ENCODE measurements at places on chromosomes 1 and 21.
A peak's percentile ranks its signal among the peaks of the same experiment; 100 is the strongest.

DNA sequence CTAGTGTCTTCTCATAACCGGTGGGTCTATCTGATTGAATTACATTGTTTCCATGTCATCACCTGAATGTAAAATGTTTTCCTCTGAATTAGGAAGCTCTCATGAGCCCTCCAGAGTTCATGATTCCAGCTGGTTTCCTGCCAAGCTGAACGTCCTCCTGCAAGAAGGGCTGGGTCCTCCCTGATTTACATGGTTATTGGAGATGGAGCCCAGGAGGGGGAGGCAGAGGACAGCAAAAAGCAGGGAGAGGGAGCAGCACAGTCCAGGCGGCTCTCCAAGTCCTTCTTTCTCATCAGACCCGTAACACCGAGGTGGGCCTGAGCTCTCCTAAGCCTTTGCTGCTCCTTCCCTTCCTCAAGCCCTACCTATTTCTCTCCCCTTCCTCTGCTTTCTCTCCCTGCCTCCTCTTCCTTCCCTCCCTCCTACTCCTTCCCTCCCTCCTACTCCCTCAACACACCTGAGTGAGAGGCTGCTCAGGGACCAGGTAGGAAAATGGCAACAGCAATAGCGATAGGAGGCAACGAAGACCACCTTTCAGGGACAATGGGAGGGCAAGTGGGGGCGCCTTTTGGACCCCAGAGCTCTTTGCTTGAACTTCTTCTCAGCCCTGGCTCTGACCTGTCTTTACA is 265.9 kb downstream of the PRDM2 start:
- DNase-seq, result peak; percentile 39

DNA sequence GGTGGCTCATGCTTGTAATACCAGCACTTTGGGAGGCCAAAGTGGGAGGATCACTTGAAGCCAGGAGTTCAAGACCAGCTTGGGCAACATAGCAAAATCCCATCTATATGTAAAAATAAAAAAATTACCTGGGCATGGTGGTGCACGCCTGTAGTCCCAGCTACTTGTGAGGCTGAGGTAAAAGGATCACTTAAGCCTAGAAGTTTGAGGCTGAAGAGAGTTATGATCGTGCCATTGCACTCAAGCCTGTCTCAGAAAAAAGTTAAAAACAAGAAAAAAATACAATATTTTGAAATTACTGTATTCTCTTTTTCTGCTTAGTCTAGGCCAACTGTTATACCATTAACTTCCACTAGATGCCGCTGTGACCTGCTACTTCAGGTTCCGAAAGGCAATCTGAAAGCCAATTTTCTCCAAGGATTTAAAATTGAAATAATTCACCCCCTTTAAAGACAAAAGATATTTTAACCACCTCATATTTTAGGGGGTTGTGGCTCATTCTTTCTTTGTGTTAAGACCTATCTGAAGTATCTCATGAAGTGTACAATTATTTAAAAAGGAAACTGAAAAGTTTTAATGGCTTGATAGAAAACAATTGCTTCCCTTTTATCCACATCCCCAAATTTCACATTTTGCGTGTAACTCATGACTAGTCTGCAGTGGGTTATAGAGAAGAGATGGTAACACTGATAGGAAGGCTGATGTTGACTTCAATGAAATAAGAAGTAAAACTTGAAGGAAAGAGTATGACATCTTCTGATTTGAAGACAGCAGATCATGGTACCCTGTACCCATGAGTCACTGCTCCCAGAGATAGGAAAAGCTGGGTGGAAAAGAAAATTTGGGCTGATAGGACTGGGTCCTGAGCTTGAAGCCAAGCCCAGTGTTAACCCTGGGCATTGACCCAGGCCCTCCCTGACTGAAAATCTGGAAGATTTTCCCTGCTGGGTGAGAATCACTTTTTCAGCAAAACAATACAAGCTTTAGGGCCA is 24.4 kb upstream of the CLDN14 start:
- DNase-seq, result peak; percentile 3

GRCh38 chr21:23496729-23497128 is 2110.6 kb downstream of the MRPL39 start:
- no peak for DNase-seq

DNA sequence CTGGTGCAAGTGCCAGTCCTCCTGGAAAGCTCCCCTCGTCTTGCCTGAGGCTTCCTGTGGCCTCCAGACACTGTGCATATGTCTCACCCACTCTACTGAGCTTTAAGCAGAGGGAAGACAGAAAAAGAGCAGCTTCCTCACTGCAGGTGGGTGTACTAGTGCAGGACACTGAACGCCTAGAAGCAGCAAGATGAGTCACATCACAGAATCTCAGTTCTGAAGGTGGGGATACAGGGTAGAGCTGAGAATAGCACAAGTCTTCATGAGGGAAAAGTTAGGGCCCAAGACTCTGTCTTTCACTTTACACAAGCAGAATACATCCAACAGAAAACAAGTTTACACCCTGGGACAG is 37.4 kb downstream of the PCAT6 start:
- DNase-seq, result no peak

DNA sequence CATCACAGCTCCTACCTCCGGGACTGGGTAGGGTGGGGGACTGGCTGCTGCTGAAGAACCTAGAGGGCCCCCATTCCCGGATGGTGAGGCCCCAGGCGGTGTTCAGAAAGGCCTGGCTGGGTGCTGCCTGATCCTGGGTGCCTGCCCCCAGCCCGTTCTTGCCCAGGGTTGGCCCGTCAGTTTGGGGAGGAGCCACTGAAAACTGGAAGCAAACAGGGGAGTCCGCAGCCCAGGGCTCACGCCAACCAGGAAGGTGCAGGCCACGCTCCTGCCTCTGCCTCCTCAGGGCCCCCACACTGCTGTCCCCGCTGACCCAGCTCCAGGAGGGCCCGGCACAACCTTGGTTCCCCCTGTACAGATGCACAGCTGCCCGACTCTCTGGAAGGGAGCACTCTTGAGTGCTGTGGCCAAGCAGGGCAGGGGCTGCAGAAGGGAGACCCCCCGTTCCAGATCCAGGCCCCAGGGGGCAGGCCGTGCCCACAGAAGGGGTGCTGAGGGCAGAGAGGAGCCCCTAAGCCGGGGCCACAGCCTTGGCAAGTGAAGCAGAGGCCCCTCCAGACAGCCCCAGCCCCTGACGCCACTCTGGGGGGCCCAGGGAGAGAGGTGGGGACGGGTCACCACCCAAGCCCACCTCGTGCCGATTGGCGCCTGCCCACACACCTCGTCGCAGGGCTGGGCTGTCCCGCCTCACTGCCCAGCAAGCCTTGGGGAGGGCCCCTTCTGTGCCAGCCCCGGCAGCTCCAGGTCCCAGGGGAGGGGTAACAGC is 5.5 kb downstream of the C1QTNF12 start:
- no peak for DNase-seq

DNA sequence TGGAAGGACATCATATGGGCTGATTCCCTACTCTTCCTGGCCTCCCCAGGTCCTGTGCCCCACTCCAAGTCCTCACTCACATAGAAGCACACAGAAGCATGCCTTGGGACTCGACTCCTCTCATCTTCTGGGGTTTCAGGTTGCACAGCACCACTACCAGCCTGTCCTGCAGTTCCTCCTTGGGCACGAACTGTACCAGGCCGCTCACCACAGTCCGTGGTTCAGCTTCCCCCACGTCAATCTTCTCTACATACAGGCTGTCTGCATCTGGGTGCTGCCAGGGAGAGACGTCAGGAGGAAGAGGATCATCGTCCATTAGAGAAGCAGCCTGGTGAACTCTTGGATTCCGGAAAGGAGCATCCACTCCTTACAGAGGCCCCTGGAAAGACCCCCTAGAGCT is 37.2 kb downstream of the YARS1 start:
- DNase-seq, result no peak

GRCh38 chr1:1899266-1899966 is 8.5 kb upstream of the GNB1 start:
- no peak for DNase-seq

GRCh38 chr1:190904091-190904695 is 426.5 kb upstream of the BRINP3 start:
- no peak for DNase-seq

DNA sequence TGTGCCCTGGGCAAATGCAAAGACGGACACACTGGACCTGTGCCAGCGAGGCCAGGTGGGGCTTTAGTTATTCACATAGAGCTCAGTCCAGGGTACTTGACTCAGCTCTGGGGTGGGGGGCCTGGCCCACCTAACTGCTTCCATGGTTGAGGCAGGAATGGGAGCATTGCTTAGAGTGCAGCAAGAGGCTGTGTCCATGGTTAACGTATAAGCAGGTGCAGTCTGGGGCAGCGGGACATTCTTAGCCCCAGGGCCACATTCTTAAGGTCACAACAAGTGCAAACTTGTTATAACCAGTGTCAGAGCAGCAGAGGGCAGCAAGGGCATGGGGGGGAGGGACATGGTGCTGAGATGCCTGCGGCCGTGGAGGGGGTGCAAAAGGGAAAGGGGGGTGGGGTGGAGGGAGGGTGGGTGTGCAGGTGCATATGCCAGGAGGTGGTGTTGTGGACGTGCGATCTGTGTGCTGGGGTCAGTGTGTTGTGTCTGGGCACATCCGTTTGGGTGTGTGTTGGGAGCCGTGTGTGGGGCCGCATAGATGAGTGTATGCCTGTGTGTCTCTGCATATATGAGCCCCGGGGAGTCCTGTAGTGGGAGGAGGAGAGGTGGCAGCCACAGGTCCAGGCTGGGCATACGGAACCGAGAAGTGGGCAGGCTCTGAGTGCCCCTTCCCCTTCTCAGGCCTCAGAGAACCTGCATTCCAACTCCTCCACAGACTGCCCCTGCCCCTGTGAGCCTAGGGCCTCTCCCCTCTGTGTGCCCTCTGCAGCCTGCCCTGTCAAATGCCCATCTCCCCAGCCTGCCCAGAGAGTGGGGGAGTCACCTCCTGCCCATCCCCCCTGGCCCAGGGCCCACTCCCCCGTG is 8.4 kb downstream of the KCNJ10 start:
- DNase-seq, result no peak

- DNase-seq, result no peak
Observed at GRCh38 chr1:21946836-21947587, 9.9 kb upstream of the HSPG2 start.

DNA sequence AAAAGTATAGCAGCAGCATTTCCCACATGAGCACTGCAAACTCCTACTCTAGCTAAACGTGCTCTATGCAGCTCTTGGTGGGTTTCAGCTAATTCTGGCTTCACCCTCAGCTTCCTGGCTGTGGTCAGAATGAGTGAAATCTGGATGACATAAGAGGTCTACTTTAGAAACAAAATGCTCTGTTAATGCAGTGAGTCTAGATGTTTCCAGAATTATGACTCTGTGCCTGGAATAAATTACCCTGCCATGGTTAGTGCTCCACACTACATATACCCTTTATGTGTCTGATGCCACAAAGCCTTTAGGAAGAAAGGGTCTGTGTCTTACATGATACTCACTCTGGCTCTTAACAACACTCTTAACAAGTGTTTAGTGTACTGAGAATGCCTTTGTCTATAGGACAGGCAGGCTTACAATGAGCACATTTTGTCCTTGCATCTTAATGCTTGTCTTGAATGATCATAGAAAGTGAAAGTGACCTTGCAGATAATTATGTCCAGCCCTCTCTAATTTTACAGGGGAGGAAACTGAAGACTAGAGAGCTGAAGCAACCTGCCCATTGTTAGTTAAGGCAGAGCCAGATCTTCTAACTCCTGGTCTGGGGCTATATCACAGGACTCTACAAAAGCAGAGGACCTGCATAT is 9.2 kb downstream of the S100A10 start:
- DNase-seq, result no peak

DNA sequence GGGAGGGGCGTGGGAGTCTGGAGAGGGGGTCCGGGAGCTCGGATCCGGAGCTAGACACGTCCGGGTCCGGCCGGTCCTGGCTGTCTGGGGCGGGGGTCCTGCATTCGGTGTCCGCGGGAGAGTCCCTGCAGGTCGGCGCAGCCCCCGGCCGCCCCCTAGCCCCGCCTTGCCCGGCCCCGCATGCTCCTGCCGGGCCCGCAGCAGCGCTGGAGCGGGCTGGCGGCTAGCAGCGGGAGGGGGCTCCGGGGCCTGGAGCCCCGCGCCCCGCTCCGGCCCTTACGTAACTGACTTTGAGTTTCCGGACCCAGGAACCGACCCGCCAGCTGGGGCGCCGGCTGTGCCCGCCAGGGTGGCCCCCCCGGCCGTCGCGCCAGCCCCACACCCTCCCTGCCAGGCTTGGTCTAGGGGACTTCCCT is 26.9 kb upstream of the EPB41 start:
- DNase-seq, result no peak

- DNase-seq, result no peak
Observed at GRCh38 chr21:27060190-27060589, 93.3 kb upstream of the ADAMTS5 start.

GRCh38 chr1:232611834-232612233 is 18.1 kb downstream of the SIPA1L2 start:
- DNase-seq, result no peak

GRCh38 chr1:152112101-152112884 is 3.0 kb downstream of the TCHH start:
- DNase-seq, result no peak

- DNase-seq, result no peak
Observed at GRCh38 chr21:36479415-36480402, at the start of gene CLDN14. Gene CLDN14, minus strand, starts transcription at chr21:36480122. Its CDS starts 18,427 bp downstream, at chr21:36461695.

GRCh38 chr1:51950701-51951100 is 39.8 kb downstream of the RAB3B start:
- DNase-seq, result no peak

- DNase-seq, result peak; percentile 50
Observed at GRCh38 chr1:145918992-145919939, 749 bp upstream of the PEX11B start.

DNA sequence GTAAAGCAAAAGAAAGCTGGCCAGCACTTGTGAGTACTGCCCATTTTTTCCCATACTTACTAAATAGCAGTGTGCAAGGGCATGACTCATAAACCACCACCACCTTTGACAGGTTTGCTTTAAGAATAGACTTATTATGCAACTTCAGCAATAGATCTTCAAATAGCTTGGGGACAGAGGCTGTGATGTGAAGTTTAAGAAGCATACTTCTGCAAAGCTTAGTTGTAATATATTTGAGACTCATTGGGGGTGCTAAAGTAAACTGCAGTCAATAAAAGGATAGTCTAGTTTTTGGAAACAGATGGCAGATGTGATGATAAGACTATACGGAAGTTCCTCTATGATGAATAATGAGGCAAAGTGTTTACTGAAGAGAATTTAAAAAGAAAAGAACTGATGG is 210.0 kb downstream of the PLA2G4A start:
- no peak for DNase-seq

DNA sequence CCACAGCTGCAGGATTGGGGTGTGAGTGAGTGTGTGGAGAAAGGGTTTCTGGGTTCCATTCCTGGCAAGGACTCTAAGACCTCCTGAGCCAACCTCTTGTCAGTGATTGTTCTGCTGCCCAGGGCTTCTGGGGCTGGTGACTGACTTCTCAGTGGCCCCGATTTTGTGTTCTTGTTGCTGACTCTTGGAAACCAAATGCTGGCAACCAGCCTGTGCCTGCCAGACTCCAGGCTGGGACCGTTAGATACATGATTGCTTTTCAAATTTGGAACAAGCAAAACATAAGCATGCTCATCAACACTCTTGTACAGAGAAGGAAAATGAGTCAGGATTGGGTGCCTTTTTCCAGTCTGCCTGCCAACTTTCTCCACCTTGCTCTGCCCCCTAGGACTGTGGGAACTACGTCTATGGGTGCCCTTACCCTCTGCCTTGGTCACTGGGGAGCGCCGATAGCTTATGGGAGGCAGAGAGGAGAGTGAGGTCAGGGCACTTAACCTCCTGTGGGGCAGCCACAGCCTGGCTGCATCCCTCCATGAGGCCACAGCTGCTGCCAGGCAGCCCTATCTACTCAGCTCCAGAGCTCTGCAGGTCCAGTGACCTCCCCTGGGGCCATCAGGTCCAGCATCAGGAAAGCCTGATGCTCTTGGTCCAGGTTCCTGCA is 39.3 kb upstream of the EPS8L3 start:
- no peak for DNase-seq

Data from NCI-H2081 (cell line).